ENCODE measurements at places on chromosomes 11 and 22. TPM values are rescaled to one million over a fixed set of nuclear protein-coding genes. Genes with fewer than 3 reads are reported as not detected.

The TECTA gene
- total RNA-seq: 0.78 TPM

The INPP5J gene
- 0.91 TPM for total RNA-seq

DNA sequence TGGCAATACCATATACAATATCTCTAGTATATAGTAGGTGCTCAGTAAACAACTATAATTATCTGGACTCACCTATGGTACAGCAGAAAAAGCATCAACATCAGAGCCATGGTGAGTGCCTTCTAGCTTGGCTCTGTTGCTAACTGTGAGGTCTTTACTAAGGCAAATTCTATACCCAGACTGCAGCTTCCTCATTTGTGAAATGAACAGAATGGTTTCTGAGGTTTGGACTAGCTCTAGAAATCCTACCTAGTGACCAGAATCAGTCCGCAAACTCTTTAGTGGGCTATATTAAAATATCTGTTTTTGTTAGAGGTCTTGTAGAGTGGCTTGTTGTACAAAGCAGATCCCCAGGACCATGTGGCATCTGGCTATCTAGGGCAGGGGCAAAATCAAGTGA, 3.7 kb downstream of the MS4A1 start:
- no peak for DNase-seq

The PUS3 gene
- 7.1 TPM for total RNA-seq

The LRRC56 gene
- 3.4 TPM for total RNA-seq

The OR51I1 gene
- total RNA-seq: not detected

DNA sequence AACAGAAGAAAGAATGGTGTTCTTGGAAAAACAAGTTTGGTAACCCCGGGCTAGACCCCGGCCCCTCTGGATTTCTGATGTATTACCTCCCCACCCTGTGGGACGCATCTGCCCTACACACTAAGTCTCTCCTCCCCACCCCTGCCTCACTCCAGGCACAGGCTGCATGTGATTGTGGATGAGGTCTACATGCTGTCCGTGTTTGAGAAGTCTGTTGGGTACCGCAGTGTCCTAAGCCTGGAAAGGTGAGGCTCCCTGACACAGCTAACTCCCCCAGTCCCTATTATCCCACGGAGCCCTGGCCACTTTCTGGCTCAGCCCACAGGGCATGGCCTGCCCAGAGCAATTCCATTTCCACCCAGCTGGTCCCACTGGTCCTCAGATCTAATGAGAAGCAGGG, 13.3 kb downstream of the ACCS start:
- no peak for DNase-seq

DNA sequence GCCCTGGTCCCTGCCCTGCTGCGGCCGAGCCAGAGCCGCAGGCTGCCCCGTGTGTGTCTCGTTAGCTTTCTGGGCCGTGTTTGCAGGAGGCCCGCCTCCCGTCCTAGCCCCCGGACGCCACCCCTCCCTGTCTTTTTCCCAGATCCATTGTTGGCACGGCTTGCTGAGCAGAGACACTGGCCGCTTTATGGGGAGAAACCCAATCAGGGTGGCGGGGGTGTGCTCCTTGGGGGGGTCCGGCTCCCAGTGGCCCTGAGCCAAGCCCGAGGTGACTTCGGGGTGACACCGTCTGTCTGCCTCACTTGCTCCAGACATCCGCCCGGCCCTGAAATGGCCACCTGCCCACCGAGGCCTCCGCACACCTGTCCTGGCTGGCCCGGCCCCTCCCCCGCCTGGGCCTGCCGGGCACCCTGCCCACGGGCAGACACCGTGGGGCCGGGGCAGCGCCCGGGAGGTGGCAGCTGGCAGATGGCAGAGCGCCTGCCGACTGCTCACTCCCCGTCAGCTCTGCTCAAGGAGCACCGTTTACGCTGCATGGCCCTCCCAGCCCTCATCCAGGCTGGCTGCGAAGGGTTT, 43.1 kb upstream of the PPARA start:
- DNase-seq: no peak

- no peak for DNase-seq
Measured at GRCh38 chr22:28813772-28814518, 13.6 kb upstream of the XBP1 start.

DNA sequence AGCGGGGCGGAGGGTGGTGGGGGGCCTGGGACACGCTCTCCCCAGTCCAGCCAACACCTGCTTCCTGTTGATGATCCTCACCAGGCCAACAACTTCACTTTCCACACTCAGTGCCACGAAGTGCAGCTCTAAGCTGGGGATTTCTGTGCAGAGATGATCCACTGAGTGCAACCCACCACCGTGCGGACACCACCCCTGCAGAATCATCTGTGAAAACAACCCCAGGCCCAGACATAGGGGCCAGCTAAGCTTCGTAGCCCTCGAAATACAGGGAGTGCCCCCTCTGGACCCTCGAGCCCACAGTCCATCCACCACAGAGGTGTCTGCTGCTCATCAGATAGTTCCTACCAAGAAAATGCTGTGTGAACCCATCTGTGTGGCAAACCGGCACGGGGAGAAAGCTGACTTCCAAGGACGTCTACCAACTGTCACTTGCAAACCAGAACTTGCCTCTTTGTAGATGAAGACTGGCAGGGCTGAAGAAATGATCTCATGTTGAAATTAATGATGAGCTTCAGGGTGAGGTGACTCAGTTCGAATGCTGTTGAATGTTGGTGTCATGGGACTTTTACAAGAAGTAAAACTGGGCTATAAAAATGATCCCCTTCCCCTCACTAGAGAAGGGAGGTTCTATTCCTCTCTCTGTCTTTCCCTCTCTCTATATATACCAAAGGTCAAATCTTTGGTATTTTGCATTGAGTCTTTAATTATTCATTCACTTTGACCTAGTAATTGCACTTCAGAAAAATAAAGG, 73.4 kb downstream of the MYEOV start:
- DNase-seq: no peak

- no peak for DNase-seq
Measured at GRCh38 chr22:47631571-47632102, 869.2 kb downstream of the TBC1D22A start.

- no peak for DNase-seq
Measured at GRCh38 chr22:34038801-34039555, 118.7 kb upstream of the LARGE1 start.

DNA sequence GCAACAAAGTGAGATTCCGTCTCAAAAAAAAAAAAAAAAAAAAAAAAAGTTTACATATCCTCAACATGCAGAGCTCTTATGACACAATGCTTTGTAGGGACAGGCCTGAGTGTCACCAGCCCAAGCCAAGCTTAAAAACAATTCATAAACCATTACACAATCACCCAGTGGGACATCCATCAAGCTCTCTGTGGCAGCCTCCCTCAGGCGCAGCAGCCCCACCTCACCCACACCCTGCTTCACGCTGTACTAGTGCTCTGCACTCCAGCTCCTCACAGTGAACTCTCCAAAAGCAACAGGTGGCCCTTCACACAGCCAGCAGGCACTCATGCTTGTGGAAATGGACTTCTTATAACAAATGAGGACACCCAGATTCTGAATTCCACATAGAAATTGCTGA, 3.5 kb upstream of the FOXRED2 start:
- DNase-seq: peak; percentile 75

DNA sequence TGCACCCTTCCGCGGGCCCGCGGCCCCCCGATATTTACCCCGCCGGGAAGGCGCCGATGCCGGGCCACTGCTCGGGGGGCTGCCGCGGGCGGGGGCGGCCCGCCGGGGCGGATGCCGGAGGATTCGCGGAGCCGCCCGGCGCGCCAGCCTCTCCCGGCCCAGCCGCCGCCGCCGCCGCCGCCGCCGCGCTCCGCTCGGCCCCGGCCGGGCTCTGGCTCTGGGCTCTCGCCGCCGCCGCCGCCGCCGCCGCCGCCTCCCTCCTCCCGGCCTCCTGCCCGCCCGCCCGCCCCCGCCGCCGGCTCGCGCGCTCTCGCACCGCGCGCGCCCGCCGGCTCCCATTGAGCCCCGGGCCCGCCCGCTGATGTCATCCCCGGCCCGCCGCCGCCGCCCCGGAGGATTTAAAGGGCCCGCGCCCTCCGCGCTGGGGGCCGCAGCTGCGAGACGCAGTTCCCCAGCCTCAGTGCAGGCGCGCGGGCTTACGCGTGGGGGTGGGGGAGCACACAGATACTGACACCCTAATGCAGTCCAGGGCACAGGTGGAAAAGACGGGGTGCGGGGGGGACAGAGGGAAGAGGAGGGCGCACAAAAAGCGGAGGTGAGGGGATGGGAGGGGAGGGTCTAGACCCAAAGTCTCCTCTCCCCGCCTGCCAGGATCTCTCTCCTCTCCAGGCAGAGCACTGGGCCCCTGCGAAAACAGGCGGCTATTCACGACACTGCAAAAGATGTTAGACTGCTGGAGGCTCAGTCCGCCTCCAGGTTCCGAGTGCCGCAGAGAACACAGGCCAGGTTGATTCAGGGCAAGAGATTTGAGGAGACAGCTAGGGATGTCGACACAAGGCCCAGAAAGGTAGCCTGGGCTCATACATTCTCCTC, at the start of gene CSNK1E:
Gene CSNK1E, minus strand, starts transcription at position 312 of the 873 bp plus-strand sequence. CDS start 3,276 bp downstream, outside the sequence.
- DNase-seq: peak; percentile 33

The SHANK3 gene
- 1.1 TPM for total RNA-seq

DNA sequence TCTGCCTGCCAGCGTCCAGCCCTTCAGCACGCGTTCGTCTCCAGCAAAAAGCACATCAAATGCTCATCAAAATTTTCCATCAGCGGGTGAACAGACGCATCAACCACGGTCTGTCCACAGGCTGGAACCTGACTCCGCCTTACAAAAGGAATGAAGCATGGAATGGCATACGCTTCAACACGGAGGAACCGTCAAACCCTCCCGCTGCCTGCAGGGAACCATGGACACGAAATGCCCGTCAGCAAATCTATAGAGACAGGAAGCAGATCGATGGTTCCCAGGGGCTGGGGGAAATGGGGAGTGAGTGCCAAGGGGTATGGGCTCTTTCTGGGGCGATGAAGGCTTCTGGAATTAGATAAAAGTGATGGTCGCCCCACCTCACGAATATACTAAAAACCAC, 16.2 kb downstream of the TSSC4 start:
- DNase-seq: no peak

The MMP8 gene
- total RNA-seq: not detected

DNA sequence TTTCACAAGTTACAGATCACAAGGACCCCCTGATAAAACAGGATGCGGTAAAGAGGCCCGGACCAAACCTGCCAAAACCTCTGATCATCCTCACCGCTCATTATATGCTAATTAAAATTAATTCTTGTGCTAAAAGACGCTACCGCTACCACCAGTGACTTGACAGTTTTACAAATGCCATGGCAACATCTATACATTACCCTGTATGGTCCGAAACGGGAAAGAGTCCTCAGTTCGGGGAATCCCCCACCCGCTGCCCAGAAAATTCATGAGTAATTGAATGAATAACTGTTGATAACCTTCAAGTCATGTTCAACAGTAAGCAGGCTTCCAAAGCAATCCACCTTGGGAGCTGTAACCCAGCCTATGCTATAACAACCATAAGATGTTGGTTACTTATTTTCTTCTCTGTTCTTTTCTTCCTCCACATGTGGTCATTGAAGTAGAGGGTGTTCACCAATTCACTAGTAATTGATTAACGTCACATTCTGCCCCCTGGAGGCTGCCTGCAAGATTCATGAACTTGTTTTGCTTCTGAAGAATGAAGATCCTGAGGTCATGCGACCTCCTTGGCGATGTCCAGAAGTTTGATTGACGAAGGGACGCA, 20.6 kb downstream of the APOBEC3H start:
- peak; percentile 34 for DNase-seq

DNA sequence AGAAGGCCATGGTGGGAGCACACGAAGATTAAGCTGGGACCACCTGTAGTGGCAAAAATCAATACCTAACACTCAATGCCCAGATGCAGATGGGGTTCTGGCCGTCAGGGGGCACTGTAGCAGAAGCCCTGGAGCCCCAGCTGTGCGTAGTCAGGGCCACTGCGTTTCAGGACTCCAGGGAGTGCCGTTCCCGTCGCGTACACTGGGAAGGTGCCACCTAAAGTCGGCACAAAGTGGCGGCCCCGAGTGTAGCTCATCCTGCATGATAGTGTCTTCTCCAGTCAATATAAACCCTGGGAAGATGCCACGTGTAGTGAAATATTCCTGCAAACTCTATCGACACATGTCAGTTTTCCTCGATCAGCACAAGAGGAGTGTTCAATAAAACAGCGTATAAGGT, 123.8 kb upstream of the NTM start:
- DNase-seq: no peak

The PVALB gene
- not detected for total RNA-seq

- no peak for DNase-seq
Measured at GRCh38 chr11:30422447-30423278, 99.8 kb downstream of the ARL14EP start.

DNA sequence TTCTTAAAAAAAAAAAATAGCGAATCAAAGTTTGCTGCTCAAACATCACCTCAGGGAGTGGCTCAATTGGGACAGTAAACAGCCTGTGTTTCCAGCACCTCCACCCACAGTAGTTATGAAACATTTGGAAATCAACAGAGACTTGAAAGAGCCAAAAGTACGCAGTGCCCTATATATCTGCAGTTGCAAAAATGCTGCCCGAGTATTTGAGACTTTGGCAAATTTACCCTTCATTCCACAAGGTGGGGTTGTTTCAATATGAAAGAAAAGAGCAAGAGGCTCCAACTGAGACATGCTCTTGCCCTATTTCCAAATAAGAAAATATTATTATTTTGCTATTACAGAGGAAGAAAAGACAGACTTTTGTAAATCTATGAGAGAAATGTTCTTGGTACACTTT, 851.1 kb upstream of the RAG2 start:
- peak; percentile 35 for DNase-seq

The POLR3H gene
- 26.0 TPM for total RNA-seq

The PGGHG gene
- 7.9 TPM for total RNA-seq

The SMIM35 gene
- not detected for total RNA-seq

The ZP1 gene
- not detected for total RNA-seq

- peak; percentile 69 for DNase-seq
Measured at GRCh38 chr11:130897262-130898182, 18.8 kb downstream of the SNX19 start.

The APOBEC3B gene
- 20.1 TPM for total RNA-seq

DNA sequence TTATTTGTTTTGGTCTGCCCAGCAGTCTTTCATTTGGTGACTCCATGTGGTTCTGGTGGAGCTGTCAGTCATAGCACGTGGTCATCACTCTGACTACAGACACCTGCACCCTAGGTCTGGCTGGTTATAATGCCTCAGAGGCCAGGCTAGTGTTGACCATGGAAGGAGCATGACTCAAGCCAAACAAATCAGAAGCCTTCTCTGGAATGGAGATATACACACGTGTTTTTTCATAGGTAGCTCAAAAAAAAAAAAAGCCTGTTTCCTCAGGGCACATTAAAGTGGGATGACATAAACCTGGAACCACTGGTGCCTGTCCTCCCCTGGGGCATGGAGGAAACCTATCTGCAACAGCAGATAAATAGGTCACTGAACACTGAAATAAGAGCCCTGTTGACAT, 8.1 kb upstream of the PLAAT3 start:
- peak; percentile 92 for DNase-seq

- DNase-seq: no peak
Measured at GRCh38 chr11:124510279-124510678, 33.2 kb downstream of the OR8B12 start.

The OR51B6 gene
- total RNA-seq: not detected

The TUBA8 gene
- total RNA-seq: 2.4 TPM

Measured in Caki2 (cell line).